ENCODE measurements at places on chromosomes 11 and 22.

- DNase-seq, result no peak
Measured at GRCh38 chr11:72908032-72908676, 93.9 kb downstream of the ATG16L2 start.

GRCh38 chr22:50613291-50613981, 12.8 kb downstream of the MAPK8IP2 start:
- no peak for DNase-seq

DNA sequence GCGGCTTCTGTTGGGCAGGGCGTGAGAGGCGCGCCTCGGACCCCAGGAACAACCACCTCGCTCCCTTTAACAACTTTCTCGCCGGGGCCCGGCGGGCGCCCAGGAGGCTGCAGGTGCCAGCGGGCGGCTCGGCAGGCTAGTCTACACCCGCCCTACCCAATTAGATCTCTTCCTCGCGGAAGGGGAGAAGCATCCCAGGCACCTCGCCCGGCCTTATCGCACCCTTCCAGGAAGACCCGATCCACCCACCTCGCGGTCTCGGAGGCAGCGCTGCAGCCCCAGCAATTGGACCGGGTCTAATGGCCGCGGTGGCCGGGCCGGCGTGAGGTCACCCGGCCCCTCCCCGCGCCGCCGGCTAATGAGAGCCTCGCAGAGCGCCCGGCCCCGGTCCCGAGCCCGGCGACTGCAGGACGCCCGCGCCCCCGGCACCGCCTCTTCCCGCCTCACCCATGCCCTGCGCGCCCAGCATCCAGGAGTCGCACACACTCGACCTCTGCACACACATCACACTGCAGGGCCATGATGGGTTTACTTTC, at the start of gene PLAAT3:
Gene PLAAT3 (minus strand): TSS at position 298 of the 536 bp plus-strand sequence. CDS start 419 bp downstream, outside the sequence.
- peak; percentile 31 for DNase-seq

- DNase-seq, result no peak
Measured at GRCh38 chr11:69080257-69080995, 31.7 kb downstream of the TPCN2 start.

All from neuronal stem cell (in vitro differentiated cells).